ENCODE measurements at places on chromosomes 6 and 20.
A peak's percentile ranks its signal among the peaks of the same experiment; 100 is the strongest.

- no peak for DNase-seq
These were observed 79.1 kb downstream of the SLC22A23 start for GRCh38 chr6:3377536-3378397.

- no peak for DNase-seq
These were observed 544.9 kb upstream of the CITED2 start for GRCh38 chr6:139919107-139920026.

DNA sequence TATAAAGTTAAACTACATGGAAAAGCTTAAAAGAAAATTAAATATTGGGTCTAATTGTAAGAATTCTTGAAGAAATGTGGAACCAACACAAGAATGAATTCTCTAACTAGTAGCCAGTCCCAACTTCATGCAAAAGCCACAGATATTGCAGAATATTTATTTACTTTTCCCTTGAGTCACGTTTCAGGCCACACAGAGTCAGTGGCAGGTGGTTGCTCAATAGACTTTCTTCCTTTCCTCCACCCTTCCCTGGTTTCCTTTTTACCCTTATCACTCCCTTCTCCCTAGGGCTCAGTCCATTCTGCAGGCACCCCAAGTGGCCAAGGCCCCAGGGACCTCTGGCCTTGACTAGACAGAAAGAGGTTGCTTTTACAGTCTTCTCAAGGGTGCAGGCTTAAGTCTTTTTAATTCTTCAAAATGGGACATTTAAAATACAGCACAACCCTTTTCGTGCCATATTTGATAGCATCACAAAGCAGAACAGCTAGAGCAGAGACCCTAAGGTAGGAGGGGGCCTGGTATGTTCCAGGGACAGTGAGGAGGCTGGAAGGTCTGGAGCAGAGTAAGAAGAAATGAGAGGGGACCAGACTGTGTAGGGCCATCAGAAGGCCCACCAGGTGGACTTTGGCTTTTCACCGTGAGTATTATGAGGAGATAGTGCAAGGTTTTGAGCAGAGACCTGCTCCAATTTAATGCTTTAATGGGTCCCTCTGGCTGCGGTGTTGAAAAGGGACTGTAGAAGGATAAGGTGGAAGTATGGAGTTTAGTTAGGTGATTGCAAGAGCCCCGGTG is 65.0 kb downstream of the HDDC2 start:
- no peak for DNase-seq

- no peak for DNase-seq
These were observed 32.5 kb downstream of the SPDEF start for GRCh38 chr6:34523441-34524206.

DNA sequence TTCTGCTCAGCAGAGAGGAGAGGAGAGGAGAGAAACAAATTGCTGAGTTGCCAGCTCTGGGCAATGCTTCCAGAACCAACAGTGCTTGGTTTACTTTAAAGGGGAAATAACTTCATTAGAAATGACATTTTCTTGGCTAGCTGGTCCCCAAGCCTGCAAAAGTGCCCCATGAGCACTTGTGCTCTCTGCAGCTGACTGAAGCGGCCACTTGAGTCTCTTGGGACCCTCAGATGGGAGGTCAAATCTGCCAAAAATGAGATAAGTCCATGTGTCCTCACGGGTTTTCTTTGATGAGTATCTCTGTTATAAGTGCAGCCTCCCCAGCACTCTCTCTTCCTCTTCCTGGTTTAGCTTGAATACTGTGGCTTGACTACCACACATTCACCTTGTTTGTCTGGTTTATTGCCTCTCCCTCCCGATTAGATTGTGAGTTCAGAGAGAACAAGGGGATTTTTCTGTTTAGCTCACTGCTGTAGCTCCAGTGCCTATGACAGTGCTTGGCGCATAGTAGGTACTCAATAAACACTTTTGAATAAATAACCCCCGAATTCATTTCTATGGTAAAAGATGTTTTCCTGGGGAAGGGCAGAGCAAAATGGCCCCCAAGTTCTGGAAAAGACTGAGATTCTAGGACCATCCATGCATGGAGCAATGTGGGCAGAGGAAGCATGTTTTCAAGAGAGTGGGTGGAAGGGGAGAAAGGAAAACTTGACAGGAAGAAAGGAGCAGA is 7.0 kb upstream of the RIN2 start:
- DNase-seq, result no peak

GRCh38 chr6:104431096-104431495 is 428.6 kb downstream of the HACE1 start:
- DNase-seq, result no peak

DNA sequence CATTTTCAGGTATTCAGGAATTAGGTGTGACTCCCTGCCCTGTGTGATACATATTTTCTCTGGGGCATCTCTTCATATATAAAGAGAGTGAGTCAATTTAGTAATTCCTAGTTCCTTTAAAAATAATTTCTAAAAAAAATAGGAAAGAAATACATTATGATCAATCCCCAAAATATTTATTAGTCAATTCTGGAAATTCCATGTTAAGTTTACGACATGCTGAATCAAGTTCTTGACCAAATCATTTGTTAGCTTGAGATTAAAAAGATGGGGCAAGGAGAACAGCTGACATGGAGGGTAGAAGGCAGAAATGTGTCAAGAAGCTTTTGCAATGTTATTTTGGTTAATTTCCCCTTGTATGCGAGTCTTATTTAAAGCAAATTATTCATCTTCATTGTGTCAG is 22.7 kb upstream of the PRDM1 start:
- DNase-seq, result no peak

- no peak for DNase-seq
These were observed 36.3 kb downstream of the CLIC5 start for GRCh38 chr6:45979311-45979710.

- DNase-seq, result peak; percentile 76
These were observed 37.3 kb upstream of the BTN3A2 start for GRCh38 chr6:26327450-26328264.

GRCh38 chr6:119280668-119281067 is 68.9 kb downstream of the MAN1A1 start:
- no peak for DNase-seq

GRCh38 chr6:168157272-168158212 is 78.5 kb upstream of the FRMD1 start:
- DNase-seq, result no peak

DNA sequence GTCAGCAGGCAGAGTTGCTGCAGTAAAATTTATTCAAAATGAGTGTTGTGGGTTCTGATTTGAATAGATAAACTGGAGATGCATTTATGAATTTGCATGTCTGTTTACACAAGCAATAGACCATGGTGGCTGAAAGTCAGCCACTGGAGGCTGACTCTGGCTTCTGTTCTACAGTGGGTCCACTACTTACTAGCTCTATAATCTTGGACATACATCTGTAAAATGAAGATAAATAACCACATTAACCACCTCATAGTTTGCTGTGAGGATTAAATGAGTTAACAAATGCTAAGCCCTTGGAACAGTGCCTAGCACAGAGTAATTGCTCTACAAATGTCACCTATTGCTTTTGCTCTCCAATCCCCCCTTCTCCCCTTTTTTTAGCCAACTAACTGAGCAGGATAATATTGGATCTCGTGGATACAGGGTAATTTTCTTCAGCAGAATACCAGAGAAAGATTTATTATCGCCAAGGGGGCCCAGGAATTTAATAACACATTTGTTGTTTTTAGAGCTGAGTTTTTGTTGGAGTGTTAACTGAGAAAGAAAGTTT is 1.4 kb upstream of the PM20D2 start:
- no peak for DNase-seq

GRCh38 chr6:111971181-111971841 is 82.6 kb upstream of the CCN6 start:
- DNase-seq, result no peak

DNA sequence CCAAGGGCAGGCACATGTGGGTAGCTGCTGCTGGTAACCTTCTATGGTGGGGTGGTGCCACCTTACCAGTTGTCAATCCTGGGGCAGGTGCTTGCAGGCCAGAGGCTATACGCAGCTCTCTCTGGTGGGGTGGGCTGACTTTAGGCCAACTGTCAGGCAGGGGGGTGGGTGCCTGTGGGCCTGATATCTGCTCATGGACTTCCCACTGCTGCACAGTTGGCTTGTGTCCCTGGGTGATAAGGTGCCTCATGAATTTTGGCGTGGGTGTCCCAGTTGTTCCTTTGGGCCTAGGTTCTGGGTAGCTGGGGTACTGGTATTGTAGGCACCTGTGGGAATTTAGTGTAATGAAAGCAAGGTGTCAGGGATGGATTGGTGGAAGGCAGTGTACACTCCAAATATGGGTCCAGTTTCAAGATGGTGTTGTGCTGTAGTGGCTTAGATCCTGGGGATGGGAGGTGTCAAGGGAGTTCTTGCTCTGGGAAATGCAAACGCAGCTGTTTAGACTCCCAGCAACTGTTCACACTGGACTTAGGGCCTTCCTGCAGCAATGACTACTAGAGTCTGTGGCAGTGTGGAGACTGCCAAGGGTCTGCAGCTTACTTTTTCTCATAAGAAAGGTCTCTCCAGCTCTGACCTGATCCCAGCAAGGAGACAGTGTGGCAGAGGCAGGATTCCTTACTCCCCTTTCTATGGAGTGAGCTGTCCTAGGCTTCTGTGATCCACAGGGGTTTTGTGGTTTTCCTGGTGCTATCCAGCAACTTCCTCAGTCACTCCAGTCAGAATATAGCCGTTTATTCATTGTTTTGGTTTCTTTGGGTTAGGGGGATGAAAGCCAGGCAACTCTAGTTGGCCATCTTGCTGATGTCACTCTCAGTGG is 128.2 kb downstream of the CRYBG1 start:
- no peak for DNase-seq

- DNase-seq, result peak; percentile 42
These were observed 3.2 kb downstream of the DEF6 start for GRCh38 chr6:35300848-35301247.

DNA sequence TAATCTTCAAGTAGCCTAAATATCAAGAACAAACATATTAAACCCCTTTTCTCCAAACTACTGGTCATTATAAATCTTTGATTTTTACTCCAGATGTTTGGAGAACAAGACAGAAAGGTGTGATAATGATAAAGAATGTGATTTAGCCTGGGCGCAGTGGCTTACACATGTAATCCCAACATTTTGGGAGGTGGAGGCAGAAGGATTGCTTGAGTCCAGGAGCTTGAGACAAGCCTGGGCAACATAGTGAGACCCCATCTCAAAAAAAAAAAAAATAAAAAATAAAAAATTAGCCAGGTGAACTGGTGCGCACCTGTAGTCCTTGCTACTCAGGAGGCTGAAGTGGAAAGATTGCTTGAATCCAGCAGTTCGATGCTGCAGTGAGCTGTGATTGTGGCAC is 35.1 kb upstream of the FUCA2 start:
- DNase-seq, result no peak

DNA sequence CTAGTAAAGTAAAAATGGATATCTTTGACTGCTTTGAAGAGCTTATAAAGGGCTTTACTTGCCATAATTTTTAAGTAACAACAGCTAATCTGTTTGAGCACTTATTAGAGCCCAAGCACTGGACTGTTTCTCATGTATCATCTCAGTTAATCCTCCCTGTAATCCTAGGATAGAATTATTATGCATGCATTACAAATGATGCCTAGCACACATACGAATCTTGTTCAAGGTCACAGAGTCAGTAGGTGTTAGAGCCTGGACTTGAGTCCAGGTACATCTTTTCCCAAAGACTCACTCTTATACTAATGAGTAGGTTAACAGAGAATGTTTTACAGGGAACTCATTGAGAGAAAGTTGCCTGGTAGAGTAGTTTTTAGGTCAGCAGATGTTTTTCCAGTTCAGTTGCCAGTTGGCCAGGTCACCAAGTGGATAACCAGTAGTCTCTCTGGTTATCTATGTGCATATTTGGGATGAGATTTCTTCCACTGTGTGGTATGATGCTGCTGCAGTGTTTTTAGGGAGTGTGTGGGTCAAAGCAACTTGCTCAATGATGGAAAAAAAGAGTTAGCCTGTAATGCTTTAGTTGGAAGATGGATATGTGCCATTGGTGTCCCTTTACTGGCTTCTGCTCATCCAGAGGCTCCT is 32.3 kb upstream of the LAMA4 start:
- DNase-seq, result no peak

DNA sequence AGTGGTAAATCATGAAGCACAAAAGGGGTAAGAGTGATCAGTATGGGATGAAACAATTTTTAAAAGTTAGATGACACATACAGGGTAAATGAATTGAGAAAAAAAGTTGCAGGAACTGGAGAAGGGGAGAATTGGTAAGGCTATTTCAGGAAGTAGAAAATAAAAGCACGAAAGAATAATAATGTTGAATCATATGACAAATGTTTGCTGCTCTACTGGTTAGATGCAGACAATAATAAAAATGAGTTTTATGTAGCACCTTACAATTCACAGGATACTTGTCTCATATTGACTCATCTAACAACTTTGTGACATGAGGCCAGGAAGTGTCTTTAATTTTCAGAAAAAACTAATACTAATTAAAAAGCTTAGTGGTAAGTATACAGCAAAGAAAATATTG is 566.5 kb upstream of the MARCKS start:
- DNase-seq, result no peak

GRCh38 chr6:76264468-76264867 is 192.0 kb upstream of the IMPG1 start:
- DNase-seq, result no peak

DNA sequence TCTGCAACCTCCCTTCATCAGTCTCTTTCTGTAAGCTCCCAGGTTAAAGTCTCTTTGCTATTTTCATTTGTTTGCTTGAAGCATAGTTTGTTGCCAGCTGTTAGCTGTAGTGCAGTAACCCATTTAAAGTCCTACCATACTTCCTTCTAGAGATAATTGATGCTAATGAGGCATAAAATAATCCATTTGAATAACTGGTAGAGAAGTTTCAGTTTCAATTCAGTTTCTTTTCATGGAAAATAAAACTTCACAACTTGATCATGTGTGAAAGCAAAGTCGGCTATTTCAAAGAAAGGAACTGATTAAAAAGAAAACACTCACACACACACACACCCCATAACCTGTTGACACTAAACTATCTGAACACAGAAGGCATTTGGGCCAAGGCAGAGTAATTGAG is 68.5 kb upstream of the TENT5A start:
- no peak for DNase-seq

GRCh38 chr6:163667372-163668060 is 253.0 kb downstream of the QKI start:
- DNase-seq, result peak; percentile 12

DNA sequence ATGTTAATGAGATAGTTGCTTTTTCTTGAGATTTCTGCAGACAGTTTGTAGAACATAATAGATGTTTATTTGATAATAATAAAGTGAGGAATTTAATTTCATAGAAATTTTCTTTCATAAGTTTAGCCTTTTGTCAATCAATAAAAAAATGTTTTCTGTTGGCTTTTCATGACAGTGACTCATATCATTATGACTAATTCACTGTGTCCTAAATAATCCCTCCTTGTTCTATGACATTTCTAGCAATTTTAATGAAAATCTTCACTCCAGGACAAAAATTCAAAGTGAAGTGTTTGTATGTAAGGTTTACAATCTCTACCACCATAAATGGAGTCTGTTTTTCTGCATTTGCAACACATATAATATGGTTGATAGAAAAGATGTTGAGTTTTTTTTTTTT is 109.9 kb downstream of the UTRN start:
- no peak for DNase-seq

DNA sequence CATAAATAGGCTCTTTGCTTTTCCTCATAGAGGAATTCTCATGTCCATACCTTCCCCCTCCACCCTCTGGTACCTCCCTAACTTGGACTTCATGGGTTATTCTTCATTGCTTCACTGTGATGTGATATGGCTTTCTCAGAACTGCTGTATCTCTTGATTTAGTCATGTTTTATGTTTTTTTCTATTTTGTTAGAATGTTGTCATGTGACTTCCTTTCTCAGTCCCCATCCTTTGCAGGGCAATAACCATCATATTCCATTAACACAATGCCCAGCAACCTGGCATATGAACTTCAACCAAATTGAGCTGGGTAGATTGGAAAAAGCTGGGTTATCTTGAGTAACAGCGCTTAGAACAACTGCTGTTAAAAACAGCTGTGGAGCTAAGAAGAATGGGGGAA is 190.9 kb upstream of the PRSS16 start:
- no peak for DNase-seq
